ENCODE measurements at places on chromosomes 3 and 15. TPM values are rescaled to one million over a fixed set of nuclear protein-coding genes. Genes with fewer than 3 reads are reported as not detected.

FSIP1 gene
- 0.79 TPM for total RNA-seq

DUOXA2 gene
- total RNA-seq: not detected

- no peak for DNase-seq
Observed at GRCh38 chr3:78863306-78864203, 904.2 kb downstream of the ROBO1 start.

- DNase-seq: no peak
Observed at GRCh38 chr3:104005815-104006214, 1360.9 kb upstream of the ALCAM start.

- DNase-seq: no peak
Observed at GRCh38 chr3:186512570-186513302, 31.4 kb downstream of the CRYGS start.

GOLGA6D gene
- total RNA-seq: not detected

NOX5 gene
- not detected for total RNA-seq

DNA sequence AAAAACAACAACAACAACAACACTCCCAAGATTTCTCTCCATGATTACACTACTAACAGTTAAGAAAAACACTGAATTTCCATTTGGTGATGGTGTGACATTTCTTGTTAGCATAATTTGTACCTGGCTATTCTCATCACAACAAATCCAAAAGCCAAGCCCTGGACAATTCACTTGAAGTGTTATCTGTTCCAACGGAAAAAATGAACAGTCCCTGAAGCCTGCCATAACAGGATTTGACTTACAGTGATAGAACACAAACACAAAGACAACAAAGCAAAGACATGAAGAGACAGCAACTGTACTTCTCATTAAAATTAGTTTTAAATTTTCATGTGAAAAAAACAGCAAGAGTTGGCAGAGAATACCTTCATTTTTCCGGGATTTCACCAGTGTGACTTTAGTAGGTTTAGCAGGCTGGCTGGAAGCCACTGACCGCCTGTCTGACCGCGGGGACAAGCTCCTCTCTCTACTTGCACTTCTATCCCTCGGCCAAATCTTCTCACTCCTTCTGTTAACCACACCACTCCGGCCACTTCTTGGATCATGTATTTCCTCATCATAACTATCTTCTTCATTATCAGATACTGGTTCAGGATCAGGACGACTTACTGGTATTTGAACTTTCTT is 56.3 kb downstream of the TJP1 start:
- no peak for DNase-seq

DNA sequence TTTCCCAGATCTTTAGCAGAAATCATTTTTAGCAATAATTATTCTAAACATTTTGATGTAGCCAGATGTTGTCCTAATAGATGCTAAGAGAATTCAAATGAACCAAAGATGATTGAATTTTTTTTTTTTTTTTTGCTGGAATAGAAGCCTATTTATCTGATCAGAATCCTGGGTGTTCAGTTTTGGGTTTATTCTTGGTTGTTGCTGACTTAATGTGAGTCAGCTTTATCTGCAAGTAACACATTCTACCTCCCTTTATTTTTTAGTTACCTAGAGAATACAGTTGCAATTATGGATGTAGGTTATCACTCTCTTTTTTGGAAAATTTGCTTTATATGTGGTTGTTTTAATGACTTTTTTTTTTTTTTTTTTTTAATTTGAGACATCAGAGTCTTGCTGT is 6.4 kb downstream of the CEP97 start:
- DNase-seq: no peak

GRCh38 chr3:31039145-31039544 is 144.7 kb upstream of the GADL1 start:
- no peak for DNase-seq
